ENCODE measurements at places on chromosomes 11 and 22.

DNA sequence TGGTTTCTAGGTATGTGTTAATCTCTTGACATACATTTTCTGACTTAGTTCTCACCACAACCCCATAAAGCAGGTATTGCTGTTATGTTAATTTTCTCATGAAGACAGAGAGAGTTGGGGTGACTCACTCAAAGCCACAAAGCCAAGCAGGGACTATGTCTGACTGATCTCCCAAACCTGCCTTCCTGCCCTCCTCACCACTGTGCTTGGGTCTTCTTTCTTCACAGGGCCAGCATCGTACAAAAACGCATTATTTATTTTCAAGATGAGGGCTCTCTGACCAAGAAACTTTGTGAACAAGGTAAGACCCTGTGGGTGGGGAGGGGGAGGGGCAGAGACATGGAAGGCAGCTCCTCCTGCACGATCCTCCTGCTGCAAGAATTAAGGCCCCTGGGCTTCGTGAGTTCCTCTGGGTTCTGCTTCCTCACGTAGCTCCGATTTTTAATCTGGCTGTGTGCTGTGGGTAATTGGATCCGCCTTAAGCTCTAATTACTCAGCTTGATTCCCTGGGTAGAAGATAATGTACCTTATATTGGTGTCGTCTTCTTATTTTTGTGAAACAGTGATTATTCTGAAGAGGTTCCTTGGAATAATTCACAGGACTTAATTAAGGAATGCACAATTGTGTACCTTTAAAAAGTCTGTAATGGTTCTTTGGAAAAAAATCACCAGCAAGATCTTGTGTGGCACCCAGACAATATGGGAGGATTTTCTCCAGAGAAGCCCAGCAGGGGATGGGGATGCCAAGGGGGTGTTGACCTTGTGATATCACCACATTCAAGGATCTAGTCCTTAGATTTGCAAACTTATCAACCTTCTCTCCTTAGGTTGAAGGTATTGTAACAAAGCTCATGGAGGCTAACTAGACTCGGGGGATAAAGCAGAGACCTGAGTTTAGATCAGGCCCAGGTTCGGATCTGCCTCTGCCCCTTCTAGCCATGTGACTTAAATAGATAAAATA, 112.9 kb downstream of the SPON1 start:
- H3K4me3 ChIP-seq, result peak overlapping the region; percentile 31
- DNase-seq, result no peak
- peaks cover 12% of the 10 kb centered on the region for H3K4me1 ChIP-seq
- H3K36me3 ChIP-seq, result no peaks in the 10 kb centered on the region

GRCh38 chr11:65919141-65919572, at the start of gene DRAP1:
TSS of gene DRAP1 (plus strand) at chr11:65919426. CDS start at chr11:65919502, 76 bp downstream.
- H3K27ac ChIP-seq, result peak within 1 kb of the TSS; percentile 80
- peak; percentile 96 for DNase-seq
- peak within 1 kb of the TSS; percentile 91 for H3K4me3 ChIP-seq
- no peaks in the 10 kb centered on the region for H3K27me3 ChIP-seq

DNA sequence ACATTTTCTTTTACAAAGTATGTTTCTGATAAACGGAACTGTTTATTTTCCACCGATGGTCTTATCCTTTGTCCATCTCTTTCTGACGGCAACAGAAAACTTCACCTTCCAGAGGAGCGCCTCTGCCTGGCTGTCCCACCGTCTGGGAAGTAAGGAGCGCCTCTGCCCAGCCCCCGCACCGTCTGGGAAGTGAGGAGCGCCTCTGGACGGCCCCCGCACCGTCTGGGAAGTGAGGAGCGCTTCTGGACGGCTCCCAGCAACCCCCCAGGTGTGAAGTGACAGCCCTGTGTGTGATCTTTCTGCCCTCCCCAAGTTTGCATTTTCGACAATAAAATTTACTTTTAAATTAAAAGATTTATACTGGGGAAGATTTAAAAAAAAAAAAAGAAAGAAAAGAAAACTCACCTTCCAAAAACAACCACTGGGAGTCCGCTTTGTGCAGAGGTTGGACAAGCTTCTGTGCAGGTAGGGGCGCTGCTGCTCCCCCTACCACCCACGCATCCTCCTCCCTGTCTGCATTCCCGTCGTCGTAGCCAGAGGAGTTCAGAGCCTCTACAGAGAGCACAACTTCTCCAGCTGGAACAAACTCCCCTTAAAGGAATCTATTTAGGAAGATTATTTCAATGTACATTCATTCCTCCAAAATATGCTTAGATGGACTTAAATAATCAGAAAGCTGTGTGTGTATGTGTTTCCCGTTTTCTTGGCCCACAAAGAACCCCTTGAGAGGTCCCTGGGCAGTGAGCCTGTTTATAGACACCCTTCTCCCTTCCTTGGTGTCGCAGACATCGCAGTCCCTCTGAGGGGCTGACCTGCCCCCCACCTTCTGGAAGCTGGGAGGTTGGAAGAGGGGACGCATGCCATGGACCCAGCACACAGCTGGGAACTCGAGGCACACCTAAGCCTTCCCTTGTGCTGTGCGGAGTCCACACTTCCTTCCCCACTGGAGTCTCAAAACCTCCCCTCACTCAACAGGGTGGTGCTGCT, 849 bp upstream of the APOBEC3B start:
- DNase-seq, result no peak
- H3K4me1 ChIP-seq, result peaks cover 30% of the 10 kb centered on the region
- H3K27ac ChIP-seq, result no peak overlapping the region
- peak overlapping the region; percentile 80 for H3K4me3 ChIP-seq
- no peaks in the 10 kb centered on the region for H3K27me3 ChIP-seq

GRCh38 chr11:119691701-119692539, 37.1 kb downstream of the NECTIN1 start:
- peaks cover 31% of the 10 kb centered on the region for H3K4me1 ChIP-seq
- no peak overlapping the region for H3K27ac ChIP-seq
- H3K27me3 ChIP-seq, result peaks cover 47% of the 10 kb centered on the region
- DNase-seq, result no peak
- H3K4me3 ChIP-seq, result peak overlapping the region; percentile 37

DNA sequence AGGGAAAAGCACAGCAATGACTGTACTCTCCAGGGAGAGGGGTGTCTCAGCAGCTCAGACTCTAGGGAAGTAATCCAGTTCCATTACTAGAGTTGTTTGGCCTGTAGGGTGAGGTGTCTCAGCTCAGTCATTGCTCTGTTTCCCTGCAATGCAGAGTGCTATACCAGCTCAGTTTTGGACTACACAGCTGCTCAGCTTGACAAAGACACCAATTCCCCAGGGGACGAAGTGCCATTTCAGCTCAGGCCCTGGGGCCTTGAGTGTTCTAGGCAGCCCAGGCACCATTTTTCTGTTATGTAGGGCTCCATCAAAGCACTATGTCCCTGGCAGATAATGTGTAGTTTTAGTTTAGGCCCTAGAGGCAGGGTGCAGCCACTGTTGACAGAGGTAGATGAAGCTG, 18.2 kb downstream of the CALCB start:
- DNase-seq, result no peak
- no peak overlapping the region for H3K4me3 ChIP-seq
- no peaks in the 10 kb centered on the region for H3K36me3 ChIP-seq
- H3K27ac ChIP-seq, result no peak overlapping the region
- H3K27me3 ChIP-seq, result peaks cover 74% of the 10 kb centered on the region

DNA sequence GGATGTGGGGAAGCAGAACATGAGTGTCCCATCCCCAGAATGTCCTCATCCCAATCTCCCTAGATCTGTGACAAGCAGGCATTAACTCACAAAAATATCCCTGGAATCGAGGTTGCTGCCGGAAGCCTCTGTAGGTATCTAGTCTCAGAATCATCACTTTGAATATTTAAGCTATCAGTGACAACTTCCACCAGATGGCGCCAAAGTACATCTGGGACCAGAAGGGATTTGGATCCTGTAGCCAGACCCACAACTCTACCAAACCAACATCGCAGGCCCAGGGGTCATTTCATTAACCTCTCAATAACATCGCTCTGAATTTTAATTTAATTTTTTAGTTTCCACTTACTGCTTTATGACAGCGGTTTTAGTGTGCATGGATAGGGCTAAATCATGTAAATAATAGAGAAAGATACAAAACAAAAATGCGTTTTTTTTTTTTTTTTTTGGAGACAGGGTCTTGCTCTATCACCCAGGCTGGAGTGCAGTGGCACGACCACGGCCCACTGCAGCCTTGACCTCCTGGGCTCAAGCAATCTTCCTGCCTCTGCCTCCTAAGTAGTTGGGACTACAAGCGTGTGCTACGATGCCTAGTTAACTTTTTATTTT, 1.1 kb upstream of the EXT2 start:
- no peak overlapping the region for H3K27ac ChIP-seq
- peaks cover 31% of the 10 kb centered on the region for H3K4me1 ChIP-seq
- peak; percentile 55 for DNase-seq
- H3K36me3 ChIP-seq, result peaks cover 6% of the 10 kb centered on the region
- H3K27me3 ChIP-seq, result no peaks in the 10 kb centered on the region

- peaks cover 6% of the 10 kb centered on the region for H3K36me3 ChIP-seq
- H3K27ac ChIP-seq, result peak overlapping the region; percentile 95
- no peaks in the 10 kb centered on the region for H3K27me3 ChIP-seq
- peak overlapping the region; percentile 99 for H3K4me3 ChIP-seq
- H3K4me1 ChIP-seq, result peaks cover 27% of the 10 kb centered on the region
These were observed 767 bp downstream of the SLC43A1 start for GRCh38 chr11:57514538-57515331.

- H3K4me3 ChIP-seq, result no peak overlapping the region
- peaks cover under 1% of the 10 kb centered on the region for H3K4me1 ChIP-seq
- DNase-seq, result no peak
- no peaks in the 10 kb centered on the region for H3K27me3 ChIP-seq
- no peaks in the 10 kb centered on the region for H3K36me3 ChIP-seq
These were observed 55.1 kb downstream of the KIAA1671 start for GRCh38 chr22:25007444-25008106.

DNA sequence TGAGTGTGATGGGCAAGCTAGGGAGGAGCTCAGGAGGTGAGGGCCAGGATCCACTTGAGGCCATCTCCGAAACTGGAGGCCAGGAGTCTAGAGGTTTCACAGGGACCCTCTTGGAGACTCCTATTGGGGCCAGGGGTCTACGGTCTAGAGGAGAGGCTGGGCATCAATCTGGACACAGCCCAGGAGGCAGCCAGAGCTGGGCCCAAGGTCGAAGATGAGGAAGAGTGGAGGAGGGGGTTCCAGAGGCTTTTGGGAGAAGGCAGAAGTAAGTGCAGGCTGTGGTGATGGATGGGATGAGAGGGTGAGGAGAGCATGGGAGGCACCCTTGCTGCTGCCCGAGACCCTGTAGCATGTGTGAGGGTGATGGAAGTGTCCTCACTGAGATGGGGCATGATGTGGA, 56.6 kb downstream of the LRRC32 start:
- no peaks in the 10 kb centered on the region for H3K4me1 ChIP-seq
- peaks cover 38% of the 10 kb centered on the region for H3K27me3 ChIP-seq
- H3K4me3 ChIP-seq, result no peak overlapping the region
- no peak overlapping the region for H3K27ac ChIP-seq

GRCh38 chr22:42273855-42274451, 3.5 kb upstream of the TCF20 start:
- H3K36me3 ChIP-seq, result peaks cover 3% of the 10 kb centered on the region
- H3K27ac ChIP-seq, result no peak overlapping the region
- no peak for DNase-seq

- peaks cover 50% of the 10 kb centered on the region for H3K27me3 ChIP-seq
- no peak overlapping the region for H3K27ac ChIP-seq
- peak; percentile 76 for DNase-seq
- peak overlapping the region; percentile 37 for H3K4me3 ChIP-seq
- H3K4me1 ChIP-seq, result peaks cover 14% of the 10 kb centered on the region
- no peaks in the 10 kb centered on the region for H3K36me3 ChIP-seq
These were observed 9.3 kb downstream of the INS start for GRCh38 chr11:2151500-2152257.

DNA sequence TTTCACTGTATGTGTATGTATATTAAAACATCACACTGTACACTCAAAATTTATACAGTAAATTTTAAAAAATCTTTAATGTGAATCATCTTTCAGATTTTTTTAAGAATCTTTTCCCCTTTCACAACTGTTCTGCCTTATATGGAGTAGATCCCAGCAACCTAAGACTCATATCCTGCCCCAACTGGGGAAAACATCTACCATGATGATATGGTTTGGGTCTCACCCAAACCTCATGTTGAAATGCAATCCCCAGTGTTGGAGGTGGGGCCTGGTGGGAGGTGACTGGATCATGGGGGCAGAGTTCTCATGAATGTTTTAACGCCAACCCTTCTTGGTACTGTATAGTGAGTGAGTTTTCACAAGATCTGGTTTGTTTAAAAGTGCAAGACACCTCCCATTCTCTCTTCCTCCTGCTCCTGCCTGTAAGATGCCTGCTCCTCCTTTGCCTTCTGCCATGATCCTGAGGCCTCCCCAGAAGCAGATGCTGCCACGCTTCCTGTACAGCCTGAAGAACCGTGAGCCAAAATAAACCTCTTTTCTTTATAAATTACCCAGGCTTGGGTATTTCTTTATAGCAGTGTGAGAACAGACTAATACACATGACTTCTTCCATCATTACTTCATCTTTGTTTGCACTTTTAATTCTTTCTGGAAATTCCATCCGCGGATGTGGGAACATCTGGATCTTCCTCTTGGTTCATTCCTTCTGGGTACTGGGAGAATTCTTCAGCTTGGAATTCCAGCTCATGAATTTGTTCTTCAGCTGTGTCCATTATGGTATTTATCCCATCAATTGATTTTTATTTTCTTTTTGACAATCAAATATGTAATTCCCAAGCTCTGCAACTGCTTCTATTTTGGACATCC, 36.9 kb downstream of the LINC01488 start:
- peaks cover 3% of the 10 kb centered on the region for H3K36me3 ChIP-seq
- no peak overlapping the region for H3K4me3 ChIP-seq
- no peaks in the 10 kb centered on the region for H3K4me1 ChIP-seq
- peaks cover 49% of the 10 kb centered on the region for H3K27me3 ChIP-seq
- H3K27ac ChIP-seq, result no peak overlapping the region
- DNase-seq, result no peak

- peak overlapping the region; percentile 71 for H3K4me3 ChIP-seq
- no peaks in the 10 kb centered on the region for H3K27me3 ChIP-seq
- no peak for DNase-seq
- peaks cover 13% of the 10 kb centered on the region for H3K36me3 ChIP-seq
These were observed 18.8 kb upstream of the PRR5 start for GRCh38 chr22:44683237-44683636.

GRCh38 chr11:109222761-109223160, 199.2 kb upstream of the C11orf87 start:
- no peak overlapping the region for H3K27ac ChIP-seq
- no peak for DNase-seq
- H3K4me3 ChIP-seq, result no peak overlapping the region

DNA sequence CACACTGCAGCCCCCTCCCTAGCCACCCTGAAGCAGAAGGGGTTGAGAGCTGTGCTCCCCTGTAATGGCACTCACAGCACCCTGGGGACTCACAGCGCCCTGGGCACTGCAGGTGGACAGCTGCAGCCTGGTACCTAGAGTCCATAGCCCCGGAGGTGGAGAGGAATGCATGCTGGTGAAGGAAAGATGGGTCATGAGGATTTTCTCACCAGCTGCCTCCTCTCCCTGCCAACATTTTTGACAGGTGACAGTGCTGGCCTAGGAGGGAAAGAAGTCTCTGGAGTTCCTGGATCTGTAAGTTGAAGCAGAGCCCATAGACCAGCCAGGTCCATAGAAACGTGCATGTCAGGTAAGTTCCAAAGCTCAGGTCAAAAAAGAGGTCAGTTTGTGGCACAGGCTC, 330.5 kb downstream of the TENM4 start:
- H3K36me3 ChIP-seq, result peaks cover 1% of the 10 kb centered on the region
- H3K27ac ChIP-seq, result no peak overlapping the region
- H3K27me3 ChIP-seq, result no peaks in the 10 kb centered on the region
- no peaks in the 10 kb centered on the region for H3K4me1 ChIP-seq
- no peak for DNase-seq
